Effector memory CD4-positive, alpha-beta T cell (primary cell): ENCODE measurements at places on chromosomes 5 and 9.

DNA sequence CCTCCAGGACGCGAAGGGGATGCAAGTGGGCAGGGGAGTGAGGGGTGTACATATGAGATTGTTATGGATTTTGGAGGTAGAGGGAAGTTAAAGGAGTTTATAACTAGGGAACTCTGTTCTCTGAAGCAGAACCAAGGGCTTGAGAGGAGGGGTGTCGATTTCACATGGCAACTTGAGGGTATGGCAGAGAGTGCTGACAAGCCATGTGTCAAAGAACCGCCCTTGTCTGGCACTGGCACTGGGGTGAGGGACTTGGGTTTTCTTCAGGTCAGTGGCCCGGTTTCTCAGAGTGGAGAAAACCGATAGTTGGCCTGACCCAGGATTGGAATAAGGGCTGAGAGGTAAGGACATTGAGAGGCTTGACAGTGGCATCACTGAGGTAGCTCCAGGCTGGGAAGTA is 47.7 kb upstream of the TESK1 start:
- no peak for DNase-seq

DNA sequence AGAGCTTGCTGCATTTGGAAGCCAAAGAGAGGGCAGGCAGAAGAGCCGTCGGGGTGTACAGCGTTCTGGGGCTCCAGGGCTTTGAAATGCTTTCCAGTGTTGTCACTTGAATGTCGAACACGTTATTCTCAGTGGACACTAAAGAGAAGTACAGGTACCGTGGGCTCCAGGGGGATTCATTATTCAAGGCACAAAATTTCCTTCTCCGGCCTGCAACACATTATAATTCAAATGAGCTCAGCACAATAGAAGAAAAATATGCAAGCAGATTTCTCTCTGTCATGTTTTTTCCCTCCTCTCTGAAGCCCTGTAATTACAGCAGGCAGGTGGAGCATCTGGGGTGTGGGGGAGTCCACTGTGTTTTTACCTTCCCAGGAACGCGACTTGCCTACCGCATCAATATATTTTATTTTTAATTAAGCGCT is 293.1 kb downstream of the ZSWIM6 start:
- DNase-seq, result no peak

DNA sequence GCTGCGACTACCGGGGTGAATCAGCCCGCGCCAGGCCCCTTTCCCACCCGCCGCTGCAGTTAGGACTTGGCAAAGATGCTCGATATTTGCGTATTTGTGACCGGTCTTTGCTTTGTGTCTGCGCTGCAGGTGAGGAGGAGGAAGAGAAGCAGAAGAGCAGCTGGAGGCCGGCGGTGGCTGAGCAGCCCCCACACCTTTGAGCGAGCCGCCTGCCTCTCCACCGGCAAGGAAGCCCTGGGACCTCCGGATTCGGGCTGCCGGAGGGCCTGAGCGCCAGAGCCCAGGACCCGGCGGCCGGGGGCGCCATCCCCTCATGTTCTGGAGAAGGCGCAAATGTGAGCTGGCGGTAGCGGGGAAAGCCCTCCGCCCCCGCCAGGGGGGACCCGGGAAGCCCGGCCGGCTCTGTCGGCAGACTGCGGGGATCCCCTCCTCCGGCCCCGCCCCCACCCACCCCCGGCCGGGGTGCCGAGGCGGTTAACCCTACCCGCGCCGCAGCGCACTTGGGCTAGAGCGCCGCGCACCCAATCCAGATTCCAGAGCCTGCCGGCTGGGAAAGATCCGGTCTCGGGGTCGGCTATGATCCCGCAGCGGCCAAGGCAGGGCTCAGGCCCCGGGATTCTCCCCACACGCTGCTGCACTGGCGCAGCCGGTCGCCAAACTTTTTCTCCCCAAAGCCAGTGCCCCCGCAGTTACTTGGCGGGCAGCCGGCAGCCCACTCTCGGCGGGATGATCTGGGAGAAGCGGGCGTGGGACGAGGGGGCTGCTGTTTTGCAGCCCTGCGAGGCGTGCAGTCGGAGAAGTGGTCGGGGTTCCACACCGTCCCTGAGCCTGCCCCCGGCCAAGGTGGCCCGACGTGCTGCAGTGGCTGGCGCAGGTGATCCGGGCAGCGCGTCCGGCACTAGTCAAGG is 800 bp upstream of the KCNN2 start:
- no peak for DNase-seq

GRCh38 chr5:122346897-122347581 is 35.0 kb downstream of the SNCAIP start:
- no peak for DNase-seq

- peak; percentile 54 for DNase-seq
Measured at GRCh38 chr5:123549256-123549904, 37.4 kb downstream of the CSNK1G3 start.

DNA sequence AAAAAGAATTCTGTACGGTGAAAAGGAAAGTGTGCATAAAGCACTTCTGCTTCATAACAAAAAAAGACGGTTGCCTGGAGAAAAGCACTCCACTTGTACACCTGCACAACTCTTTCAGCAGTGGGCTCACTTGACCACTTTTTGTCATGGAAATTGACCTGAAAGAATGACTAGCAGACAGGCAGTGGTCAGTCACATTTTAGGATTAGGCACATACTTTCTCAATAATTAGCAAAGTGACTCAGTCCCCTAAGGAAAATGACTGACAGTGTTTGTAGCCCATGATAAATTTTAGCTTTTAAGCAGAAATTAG is 169.3 kb downstream of the FANCC start:
- no peak for DNase-seq

- no peak for DNase-seq
Measured at GRCh38 chr9:20997503-20998076, 33.9 kb downstream of the HACD4 start.

DNA sequence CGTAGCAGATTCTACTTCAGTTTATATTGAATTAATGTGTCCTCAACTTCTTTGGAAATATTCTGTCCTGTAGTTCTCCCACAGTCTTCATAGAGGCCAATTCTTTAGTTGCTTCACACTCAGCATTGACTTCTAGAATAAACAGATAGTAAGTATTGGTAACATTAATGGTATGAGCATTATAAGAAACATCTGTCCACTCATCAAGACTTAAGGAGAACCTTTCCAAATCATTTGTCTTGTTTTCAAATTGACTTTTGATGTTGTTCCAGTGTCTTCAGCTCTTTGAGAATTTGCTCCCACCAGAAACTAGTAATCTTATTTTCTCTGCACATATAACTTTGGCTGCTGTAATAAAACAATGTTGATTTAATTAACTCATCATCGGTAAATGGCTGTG is 18.3 kb downstream of the RANBP17 start:
- DNase-seq, result no peak

GRCh38 chr5:141260458-141261237 is 15.5 kb downstream of the PCDHB15 start:
- no peak for DNase-seq

GRCh38 chr9:128727640-128728248 is 3.8 kb upstream of the ZDHHC12 start:
- DNase-seq, result no peak

DNA sequence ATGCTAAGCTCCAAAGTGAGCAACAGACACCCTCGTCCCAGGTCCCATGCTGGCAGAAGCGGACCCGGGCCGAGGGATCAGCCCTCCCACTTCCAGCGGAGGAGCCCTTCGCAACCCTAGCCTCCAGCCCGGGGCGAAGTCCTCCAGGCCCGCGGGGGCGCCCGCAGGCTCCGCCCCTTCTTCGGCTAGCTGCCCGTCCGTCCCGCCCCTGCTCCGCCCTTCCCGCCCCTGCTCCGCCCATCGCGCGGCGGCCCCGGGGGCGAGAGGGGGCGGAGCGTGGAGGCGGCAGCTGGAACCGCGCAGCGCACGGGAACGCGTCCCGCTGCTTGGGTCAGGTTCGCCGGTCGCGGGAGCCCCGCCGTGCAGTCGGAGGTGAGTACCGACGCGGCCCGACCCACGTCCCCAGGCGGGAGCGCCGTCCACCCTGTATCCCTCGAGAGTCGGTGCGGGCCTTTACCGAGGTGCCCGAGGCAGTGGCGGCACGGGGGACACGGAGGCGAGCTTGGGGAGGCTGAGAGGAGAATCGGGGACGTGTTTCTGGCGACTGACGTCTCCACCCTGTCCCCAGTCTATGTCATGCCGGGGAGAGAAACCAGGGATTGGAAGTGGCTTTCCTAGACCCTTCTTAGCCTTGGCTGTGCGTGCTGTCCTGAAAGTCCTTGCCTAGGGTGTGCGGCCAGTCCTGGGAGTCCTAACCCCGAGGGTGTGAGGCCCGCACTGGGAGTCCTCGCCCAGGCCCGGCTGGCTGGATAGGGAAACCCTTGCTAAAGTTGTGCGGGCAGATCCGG is at the start of gene ACO1:
Gene ACO1 (plus strand): TSS at position 280 of the 788 bp plus-strand sequence. CDS start 20,864 bp downstream, outside the sequence.
- peak; percentile 83 for DNase-seq

DNA sequence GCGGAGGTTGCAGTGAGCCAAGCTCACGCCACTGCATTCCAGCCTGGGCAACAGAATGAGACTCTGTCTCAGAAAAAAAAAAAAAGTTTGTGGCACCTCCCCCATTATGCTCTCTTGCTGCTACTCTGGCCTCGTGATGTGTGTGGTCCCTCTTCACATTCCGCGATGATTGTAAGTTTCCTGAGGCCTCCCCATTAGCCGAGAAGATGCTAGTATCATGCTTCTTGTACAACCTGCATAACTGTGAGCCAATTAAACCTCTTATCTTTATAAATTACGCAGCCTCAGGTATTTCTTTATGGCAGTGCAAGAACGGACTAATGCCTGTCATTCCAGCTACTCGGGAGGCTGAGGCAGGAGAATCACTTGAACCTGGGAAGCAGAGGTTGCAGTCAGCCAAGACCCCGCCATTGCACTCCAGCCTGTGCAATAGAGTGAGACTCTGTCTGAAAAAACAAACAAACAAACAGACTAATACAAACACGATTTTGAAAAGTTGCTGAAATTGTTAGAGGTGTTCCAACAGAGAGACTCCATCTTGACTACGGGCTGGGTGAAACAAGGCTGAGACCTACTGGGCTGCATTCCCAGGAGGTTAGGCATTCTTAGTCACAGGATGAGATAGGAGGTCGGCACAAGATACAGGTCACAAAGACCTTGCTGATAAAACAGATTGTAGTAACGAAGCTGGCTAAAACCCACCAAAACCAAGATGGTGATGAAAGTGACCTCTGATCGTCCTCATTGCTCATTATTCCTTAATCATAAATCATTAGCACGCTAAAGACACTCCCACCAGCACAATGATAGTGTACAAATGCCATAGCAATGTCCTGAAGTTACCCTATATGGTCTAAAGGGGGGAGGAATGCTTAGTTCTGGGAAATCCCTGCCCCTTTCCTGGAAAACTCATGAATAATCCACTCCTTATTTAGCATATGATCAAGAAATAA is 8.3 kb upstream of the AFF4 start:
- DNase-seq, result no peak

- no peak for DNase-seq
Measured at GRCh38 chr9:135523521-135524129, 2.4 kb downstream of the LCN1 start.
